ENCODE measurements at places on chromosomes 11 and 22. TPM values are rescaled to one million over a fixed set of nuclear protein-coding genes. Genes with fewer than 3 reads are reported as not detected.

PLET1 gene
- polyA plus RNA-seq, result not detected

TTC28 gene
- polyA plus RNA-seq, result 0.24 TPM

DAGLA gene
- 0.73 TPM for polyA plus RNA-seq

- no peak for DNase-seq
Observed at GRCh38 chr11:111913997-111914396, 1.5 kb downstream of the HSPB2 start.

- no peak for DNase-seq
Observed at GRCh38 chr11:86620891-86621521, 51.4 kb downstream of the ME3 start.

IFITM10 gene
- 1.8 TPM for polyA plus RNA-seq

- DNase-seq, result no peak
Observed at GRCh38 chr11:29334776-29335130, 682.1 kb downstream of the KCNA4 start.

GRCh38 chr11:46130286-46130940 lies 9.2 kb upstream of the PHF21A start:
- DNase-seq, result no peak

Measured in CD14-positive monocyte (primary cell).